Activated naive CD4-positive, alpha-beta T cell treated with Interleukin-2 at 50 U/mL for 16 hours (primary cell): ENCODE measurements at places on chromosomes 1 and 21.

- DNase-seq = no peak
Observed at GRCh38 chr1:39132505-39133339, 71.8 kb upstream of the MACF1 start.

DNA sequence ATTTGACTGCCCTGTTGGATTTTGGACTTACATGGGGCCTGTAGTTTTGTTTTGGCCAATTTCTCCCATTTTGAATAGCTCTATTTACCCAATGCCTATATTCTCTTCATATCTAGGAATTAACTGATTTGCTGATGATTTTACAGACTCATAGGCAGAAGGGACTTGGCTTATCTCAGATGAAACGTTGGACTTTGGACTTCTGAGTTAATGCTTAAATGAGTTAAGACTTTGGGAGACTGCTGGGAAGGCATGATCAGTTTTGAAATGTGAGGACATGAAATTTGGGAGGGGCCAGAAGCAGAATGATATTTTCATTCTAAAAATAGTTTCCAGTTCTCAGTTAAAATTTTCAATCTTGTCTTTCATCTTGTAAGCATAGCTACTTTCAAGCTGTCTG lies 222.3 kb downstream of the COP1 start:
- no peak for DNase-seq

GRCh38 chr1:17630048-17630830 lies 90.7 kb downstream of the ARHGEF10L start:
- no peak for DNase-seq

- DNase-seq = peak; percentile 23
Observed at GRCh38 chr1:9249534-9250410, 15.2 kb downstream of the H6PD start.

DNA sequence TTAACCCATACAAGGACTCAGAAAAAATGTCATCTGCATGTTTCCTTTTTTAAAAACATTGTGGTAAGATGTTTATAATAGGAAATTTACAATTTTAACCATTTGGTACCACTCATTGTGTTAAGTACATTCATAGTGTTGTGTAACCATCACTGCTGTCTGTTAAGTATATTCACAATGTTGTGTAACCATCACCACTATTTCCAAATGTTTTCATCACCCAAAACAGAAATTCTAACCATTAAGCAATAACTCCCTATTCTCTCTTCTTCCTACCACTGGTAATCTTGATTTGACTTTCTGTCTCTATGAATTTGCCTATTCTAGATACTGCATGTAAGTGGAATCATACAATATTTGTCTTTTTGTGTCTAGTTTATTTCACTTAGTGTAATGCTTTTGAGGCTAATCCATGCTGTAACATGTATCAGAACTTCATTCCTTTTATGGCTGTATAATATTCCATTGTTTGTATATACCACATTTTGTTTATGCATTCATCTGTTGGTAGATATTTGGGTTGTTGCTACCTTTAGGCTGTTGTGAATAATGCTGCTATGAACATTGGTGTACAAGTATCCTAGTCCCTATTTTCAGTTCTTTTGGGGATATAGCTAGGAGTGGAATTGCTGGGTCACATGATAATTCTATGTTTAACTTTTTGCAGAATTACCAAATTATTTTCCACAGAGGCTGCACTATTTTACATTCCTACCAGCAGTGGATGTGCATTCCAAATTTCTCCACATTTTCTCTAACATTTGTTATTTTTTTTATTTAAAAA lies 14.1 kb downstream of the HIPK1 start:
- DNase-seq = no peak

- DNase-seq = no peak
Observed at GRCh38 chr1:102241431-102242338, 245.0 kb upstream of the OLFM3 start.

GRCh38 chr1:92314024-92314423 lies 15.2 kb downstream of the RPAP2 start:
- no peak for DNase-seq

DNA sequence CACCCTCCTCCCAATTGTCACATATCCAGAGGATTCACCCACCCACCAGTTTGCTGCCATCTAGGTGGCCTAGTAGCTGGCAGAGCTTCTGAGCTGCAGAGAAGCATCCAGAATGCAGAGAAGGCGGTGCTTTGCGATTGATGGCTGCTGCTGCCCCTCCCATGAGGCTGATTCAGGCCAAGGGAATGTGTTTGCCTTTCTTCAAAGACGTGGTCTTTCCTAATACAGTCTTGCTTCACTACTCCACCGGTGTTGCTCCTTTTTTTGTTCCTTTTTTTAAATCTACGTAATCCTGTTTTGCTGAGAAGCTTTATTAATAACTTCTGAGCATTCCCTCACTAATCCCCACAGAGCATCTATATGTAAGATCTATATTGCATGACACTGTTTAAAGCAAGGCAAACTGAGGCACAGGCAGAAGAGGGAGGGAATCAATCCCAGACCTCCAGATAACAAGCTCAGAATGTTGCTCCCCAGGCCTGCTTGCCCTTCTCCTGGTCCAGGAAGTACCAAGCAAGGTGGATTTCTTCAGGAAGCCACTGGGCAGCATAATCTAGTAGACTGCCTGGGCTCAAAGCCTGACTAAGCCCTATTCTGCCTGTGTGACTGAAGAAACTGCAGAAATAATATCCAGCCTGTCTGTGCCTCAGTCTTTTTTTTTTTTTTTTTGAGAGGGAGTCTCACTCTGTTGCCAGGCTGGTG lies 275.5 kb upstream of the FMN2 start:
- no peak for DNase-seq

GRCh38 chr1:226653311-226653921 lies 85.7 kb downstream of the ITPKB start:
- peak; percentile 58 for DNase-seq

GRCh38 chr1:32825181-32825580 lies 7.7 kb downstream of the S100PBP start:
- no peak for DNase-seq

DNA sequence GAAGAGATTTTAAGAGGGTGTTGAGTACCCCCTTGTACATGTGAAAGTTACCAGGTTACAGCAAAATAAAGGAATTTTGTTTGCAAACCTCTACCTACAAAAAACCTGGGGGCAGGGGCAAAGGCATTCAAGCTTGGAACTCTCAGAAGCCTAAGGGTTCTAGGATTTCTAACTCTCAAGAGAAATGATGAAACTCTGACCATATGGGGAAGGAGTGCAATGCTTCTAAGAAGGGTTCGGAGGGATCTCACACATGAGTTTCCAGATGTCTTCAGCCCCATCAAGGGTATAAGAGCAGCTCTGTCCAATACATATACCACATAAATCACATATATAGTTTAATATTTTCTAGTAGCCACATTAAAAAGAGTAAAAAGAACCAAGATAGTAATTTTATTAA lies 7.3 kb upstream of the FCGR2A start:
- no peak for DNase-seq

GRCh38 chr1:12477936-12478611 lies 139.9 kb downstream of the DHRS3 start:
- no peak for DNase-seq

- no peak for DNase-seq
Observed at GRCh38 chr1:203181586-203182386, 4.7 kb downstream of the CHI3L1 start.

DNA sequence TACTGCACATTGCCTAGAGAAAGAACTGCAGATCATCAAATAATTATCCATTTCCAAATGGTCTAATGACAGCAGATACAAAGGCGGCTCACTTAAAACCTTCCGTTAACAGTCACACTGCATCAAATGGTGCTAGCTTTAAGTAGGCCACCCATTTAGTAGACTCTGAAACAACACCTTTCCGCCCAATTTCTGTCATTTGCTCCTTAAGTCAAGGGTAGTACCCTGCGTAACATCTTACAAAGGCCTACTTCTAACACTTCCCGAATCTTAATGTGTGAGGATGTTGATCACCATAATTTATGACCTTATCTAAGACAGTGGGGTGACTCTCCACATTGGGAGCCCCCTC lies 692 bp upstream of the RALGPS2 start:
- DNase-seq = no peak

DNA sequence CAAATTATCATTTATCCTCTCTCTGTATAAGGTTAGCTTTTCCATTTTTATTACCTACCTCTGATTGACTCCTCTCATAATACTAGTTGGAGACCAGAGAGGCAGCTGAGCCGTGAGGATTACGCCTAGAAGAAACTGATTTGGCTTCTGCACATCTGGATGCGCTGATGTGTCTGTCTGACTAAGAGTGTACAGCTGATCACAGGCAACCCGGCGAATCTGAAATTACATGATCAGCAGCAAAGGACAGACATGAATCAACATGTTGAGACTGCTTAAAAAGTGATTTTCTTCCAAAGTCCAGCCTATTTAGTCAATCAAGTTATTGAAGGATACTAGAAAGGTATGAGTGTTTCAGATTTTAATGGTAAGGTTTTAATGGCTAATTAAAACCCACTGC lies 81.2 kb downstream of the PCSK9 start:
- no peak for DNase-seq

DNA sequence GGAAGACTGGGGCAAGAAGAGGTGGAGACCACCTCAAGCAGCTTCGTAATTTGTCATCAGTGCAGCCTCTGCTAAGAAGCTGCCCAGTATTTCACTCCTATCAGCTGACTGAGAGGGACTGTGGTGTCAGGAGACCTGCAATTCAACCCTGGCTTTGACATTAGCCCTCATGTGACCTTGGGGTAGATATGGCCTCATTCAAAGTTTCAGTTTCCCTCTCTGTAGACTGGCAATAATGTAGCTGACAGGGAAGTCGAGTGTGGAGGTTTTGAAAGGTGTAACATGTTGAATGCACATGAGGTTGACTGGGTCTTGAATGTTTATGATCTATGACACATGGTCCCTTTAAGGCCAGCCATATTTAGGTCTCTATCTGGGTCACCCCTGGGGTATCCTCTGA lies 2.2 kb upstream of the SPRR4 start:
- no peak for DNase-seq

- DNase-seq = no peak
Observed at GRCh38 chr1:150881331-150882070, 5.1 kb upstream of the ARNT start.

DNA sequence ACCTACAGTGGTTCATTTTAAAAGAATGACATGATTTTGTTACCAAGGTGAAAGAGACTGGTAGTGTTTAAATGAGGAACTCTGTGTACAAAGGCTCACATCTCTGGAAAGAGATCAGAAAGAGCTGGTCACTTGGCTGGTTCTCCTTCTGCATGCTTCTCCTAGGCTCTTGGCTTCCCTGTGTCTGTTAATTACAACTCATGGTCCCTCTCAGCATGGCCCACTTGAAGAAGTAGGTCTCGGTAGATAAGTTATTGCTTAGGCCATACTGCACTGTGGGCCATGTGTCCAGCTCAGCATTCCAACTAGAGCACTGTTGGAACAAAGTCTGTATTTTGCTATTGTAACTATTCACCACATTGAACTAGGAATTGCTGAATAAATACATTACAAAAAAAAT lies 91.1 kb downstream of the KIAA0319L start:
- DNase-seq = no peak

DNA sequence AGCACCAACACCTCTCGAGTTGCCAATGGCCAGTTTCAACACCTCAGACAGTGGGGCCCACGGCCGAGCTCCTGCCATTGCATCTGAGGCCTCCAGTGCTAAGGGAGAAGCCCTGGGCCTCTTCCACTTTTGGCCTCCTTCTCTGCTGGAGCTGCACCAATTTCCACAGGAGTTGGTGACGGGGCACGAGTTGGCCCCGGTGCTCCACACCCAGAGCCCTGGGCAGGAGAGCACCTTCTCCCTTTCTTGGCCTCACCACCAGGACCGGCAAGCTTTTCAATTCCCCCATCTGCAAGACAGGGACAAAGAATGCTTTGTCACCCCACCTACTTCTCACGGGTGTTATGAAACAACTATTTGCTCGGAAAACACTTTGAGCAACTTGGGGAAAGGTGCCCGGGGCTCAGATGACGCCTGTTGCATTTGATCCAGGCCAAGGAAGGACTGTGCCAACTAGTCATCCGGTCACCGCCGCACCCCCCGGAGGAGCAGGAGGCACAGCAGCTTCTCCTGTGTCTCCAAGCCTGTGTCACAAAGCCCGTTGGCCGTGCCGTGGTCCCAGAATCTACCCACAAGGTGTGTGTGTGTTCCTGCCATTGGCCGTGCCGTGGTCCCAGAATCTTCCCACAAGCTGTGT lies 55.2 kb downstream of the TOMM20 start:
- no peak for DNase-seq

DNA sequence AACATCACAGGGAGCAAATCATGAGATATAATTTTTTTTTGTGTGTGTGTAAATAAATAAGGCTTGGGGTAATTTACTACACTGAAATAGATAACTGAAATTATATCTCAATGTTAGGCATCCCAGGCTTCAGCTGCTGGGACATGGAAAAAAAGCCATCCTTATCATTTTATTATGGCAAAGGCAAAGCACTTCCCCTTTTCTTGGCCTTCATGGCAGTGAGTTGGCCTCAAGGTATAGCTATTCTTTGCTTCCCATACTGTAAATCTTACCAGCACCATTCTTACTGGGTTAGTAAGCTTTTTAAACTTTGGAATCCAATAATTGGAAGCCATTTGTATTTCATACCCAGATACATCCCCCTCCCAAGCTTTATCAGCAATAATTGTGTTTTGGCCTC lies 29.0 kb downstream of the RBM11 start:
- no peak for DNase-seq

DNA sequence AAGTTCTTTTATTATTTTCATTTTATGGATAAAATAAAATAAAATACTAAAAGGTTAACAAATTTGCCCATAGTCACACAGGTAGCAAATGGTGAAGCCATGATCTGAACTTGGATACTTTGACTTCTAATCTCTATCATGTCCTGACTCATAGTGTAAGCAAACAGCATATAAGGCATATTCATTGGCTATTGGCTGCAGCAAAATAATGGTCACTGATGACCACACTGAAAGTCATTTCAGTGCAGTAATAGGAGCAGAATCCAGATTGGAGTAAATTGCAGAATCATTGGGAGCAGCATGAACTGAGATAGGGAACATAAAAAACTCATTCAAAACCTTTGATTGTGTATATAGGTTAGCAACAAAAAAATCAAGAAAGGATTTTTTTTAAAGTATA lies 262.9 kb downstream of the PLA2G4A start:
- DNase-seq = no peak

- no peak for DNase-seq
Observed at GRCh38 chr1:53545663-53546408, 86.6 kb downstream of the DMRTB1 start.

DNA sequence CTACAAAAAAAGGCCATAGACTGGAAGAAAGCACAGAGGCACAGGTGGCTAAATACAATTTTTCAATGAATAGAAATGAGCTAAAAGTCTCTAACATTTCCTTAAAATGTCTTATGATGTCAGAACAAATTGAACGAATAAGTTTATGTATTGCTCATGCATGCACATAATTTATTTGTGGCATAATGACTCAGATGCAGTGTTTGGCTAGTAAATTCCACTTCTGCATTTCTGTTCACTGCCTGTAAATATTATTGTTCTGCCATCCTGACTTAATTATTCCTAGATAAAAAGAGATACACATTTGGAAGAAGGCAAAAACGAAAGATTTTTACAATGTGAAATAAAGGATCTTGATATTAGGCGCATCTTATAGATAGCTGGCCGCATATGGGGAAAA lies 26.6 kb upstream of the EXO1 start:
- DNase-seq = no peak
